ENCODE measurements at places on chromosomes 16 and 17. TPM values are rescaled to one million over a fixed set of nuclear protein-coding genes. Genes with fewer than 3 reads are reported as not detected.
A peak's percentile ranks its signal among the peaks of the same experiment; 100 is the strongest.

DNA sequence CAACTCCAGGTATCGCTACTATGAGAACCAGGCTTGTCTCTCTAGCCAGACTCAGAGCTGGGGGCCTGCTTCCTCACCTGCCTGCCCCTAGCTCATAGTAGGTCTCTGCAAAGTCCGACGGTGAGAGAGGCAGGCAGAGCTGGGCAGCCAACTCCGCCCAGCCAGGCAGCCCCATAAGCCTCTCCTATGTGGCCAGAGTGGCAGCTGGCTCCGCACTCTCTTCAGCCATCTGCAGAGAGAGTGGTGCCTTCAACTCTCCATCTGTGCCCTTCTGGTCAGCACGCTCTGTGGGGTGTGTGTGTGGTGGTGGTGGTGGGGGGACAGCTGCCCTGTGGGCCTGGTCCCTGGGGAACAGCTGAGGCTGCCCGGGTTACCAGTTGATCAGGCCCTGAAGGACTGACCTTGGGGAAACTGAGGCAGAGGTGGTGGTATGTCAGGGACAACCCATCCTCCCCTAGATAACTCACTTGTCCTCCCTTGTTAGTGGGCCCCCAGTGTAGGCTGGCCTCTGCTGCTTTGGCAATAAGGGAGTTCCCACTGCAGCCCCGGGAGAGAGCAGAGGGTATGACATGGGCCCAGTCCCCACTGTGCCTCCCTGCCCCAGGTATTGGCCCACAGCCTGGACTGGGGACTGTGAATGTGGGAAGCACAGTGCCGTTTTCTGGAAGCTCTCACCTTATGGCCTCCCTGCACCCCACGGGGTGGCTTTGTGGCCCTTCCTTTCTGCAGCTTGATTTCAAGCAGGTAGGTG lies 1.8 kb upstream of the ADGRG1 start:
- no peaks in the 10 kb centered on the region for H3K36me3 ChIP-seq
- peak overlapping the region; percentile 86 for H3K27ac ChIP-seq
- H3K4me3 ChIP-seq: no peak overlapping the region
- no peaks in the 10 kb centered on the region for H3K27me3 ChIP-seq
- H3K4me1 ChIP-seq: peaks cover 27% of the 10 kb centered on the region

The PYDC1 gene
- not detected for total RNA-seq

DNA sequence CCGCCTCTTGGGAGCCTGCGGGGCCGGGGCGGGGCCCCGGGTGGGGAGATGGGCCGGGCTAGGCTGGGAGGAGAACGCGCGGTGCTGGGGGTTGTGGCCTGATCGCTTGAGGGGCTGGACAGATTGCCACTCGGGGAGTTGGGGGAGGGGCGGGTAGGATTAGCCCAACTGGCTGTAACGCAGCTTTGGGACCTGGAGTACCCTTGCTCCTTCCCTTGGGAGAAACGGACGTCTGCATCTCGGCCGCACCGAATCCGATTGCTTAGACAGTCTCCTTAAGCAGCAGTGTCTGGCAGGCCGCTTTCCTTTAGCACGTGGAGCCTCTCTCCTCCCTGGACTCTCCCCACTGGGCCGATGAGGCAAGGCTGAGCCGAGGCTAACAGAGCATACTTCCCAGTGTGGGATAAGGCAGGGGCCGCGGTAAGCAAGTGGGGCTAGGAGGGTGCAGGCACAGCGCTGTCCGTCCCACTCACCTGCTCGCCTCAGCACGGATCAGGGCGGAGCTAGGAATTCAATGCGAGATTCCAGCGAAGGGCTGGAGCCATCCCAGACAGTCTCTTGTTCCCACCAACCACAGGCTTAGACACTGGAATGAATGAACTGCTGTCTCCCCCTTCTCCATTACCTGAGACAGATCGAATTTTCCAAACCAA lies 540 bp upstream of the ACLY start:
- H3K36me3 ChIP-seq: no peaks in the 10 kb centered on the region
- peak overlapping the region; percentile 77 for H3K4me3 ChIP-seq
- DNase-seq: peak; percentile 55
- peak overlapping the region; percentile 91 for H3K27ac ChIP-seq
- H3K27me3 ChIP-seq: no peaks in the 10 kb centered on the region

DNA sequence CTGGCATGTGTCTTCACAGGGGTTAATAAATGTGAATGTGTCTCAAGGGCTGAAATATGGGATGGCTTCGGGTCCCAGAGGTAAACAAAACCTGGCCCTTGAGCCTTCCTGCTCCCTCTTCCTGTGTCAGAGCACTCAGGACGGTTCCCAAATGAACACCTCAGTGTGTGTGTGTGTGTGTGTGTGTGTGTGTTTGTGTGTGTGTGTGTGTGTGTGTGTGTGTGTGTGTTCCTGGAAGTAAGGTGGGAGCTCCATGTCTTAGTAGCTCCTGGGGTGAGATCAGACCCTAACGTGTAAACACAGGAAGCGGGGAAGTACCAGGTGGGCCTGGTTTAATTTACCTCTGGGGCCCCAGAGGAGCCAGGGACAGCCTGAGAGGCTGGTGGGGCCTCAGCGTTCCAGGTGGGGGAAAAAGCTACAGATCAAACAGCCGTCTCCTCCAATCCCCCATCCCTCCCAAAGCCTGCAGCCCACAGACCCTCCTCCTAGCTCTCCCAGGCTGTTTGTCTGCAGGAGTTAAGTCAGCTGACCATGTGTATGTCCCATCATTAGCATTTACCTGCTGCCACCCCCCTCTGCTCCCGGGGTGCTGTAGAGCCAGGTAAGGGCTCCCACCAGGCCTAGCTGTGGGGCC lies 6.1 kb downstream of the KIF19 start:
- peaks cover 11% of the 10 kb centered on the region for H3K27me3 ChIP-seq
- no peak for DNase-seq
- no peak overlapping the region for H3K4me3 ChIP-seq
- H3K27ac ChIP-seq: peak overlapping the region; percentile 24

DNA sequence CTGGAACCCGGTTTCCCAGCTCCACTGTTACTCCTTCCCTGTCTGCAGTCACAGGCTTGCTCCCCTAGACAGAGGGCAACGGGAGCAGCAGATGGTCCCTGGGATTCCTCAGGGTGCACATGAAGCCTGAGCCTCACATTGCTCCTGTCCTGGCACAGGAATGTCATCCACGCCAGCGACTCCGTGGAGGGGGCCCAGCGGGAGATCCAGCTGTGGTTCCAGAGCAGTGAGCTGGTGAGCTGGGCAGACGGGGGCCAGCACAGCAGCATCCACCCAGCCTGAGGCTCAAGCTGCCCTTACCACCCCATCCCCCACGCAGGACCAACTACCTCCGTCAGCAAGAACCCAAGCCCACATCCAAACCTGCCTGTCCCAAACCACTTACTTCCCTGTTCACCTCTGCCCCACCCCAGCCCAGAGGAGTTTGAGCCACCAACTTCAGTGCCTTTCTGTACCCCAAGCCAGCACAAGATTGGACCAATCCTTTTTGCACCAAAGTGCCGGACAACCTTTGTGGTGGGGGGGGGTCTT lies 1.6 kb upstream of the DECR2 start:
- H3K36me3 ChIP-seq: no peaks in the 10 kb centered on the region
- H3K4me1 ChIP-seq: peaks cover 49% of the 10 kb centered on the region
- H3K4me3 ChIP-seq: peak overlapping the region; percentile 81

- DNase-seq: peak; percentile 38
- no peaks in the 10 kb centered on the region for H3K27me3 ChIP-seq
- no peak overlapping the region for H3K27ac ChIP-seq
- no peaks in the 10 kb centered on the region for H3K36me3 ChIP-seq
- peaks cover 4% of the 10 kb centered on the region for H3K4me1 ChIP-seq
Measured at GRCh38 chr16:17271687-17272086, 199.1 kb downstream of the XYLT1 start.
